Stimulated activated CD4-positive, alpha-beta T cell treated with anti-CD3 and anti-CD28 coated beads, Interleukin-1b, Interleukin-23, amount 100 ng/mL, for 4 hours (primary cell): ENCODE measurements at places on chromosomes 3 and 15.
A peak's percentile ranks its signal among the peaks of the same experiment; 100 is the strongest.

GRCh38 chr3:35200056-35200455 is 439.3 kb upstream of the ARPP21 start:
- no peak for DNase-seq

DNA sequence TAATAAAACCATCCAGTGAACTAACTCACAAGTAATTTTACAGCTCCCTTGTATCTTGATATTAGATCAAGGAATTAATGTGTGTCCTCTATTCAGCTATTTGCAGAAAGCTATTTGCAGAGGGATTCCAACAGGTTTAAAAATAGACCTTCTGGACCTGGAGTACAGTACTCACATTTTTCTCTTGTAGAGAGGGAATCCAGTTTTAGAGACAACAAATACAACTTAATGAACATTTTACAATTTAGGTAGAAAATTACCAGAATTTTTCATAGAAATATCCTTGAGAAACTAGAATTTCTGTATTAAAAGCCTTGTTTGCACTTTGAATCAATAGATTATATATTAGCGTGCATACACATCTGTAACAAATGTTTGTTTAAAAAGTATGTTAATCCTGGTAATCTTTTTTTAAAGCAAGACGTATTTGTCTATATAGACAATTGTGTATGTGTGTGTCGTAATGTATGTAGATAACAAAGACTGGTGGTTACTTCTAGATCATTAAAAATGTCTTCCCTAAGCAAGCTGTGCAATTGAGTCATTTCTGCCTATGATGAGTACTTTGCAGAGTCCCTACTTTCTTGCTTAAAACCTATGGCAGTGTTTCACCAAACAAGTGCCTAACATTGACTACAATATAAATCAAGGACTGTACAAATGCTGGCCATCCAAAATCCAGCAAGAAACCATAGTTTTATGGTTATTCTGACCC is 57.9 kb downstream of the PPP2R3A start:
- no peak for DNase-seq

DNA sequence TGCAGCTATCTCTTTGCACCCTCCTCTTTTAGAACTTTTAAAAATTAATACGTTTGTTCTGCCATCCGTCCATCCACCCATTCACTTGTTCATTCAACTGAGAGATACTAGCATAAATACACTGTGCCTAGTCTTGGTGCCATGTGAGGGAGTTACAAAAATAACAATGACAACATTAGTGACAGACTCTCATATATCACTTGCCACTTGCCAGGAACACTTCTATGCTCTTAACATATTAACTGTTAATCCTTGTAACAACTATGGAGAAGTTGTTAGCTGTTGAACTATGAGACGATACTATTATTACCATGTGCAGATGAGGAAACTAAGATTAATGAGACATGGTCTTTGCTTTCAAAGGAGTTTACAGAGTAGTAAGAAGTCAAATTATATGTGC is 33.6 kb downstream of the RPL39L start:
- no peak for DNase-seq

GRCh38 chr3:12226031-12226430 is 62.8 kb upstream of the PPARG start:
- no peak for DNase-seq

GRCh38 chr3:125083776-125084175 is 28.0 kb upstream of the HEG1 start:
- no peak for DNase-seq

DNA sequence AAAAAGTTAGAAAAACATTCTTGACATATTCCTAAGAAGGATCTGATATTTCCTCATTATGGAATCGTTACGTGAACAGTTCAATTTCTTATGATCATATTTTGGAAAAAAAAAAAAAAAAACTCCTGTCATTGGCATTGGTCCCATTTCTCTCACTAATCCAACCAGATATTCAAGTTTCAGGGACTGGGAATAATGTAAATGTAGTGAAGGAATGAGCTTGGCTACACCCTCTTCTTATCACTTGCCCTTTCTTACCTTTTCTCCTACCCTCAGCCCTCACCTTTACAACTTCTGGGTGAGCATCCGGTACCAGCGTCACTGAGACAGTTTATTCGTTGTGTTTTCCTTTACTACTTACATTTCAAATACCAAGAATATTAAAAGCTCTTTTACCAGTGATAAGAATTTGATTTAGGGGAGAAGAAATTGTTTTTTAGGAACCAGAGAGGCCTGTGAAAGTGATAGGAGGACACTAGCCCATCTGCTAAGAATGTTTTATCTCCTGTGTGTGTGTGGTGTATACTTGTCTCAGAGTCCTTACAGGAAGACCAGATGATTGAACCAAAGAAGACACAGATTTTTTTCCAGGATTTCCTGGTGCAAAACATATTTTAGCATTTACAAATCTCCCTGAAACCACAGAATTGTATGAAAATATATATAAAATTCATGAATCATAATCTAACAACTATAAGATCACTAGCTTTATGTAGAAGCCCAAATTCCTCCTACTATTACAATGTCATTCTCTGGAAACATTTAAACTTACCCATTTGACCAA is 946.7 kb downstream of the ZPLD1 start:
- no peak for DNase-seq

DNA sequence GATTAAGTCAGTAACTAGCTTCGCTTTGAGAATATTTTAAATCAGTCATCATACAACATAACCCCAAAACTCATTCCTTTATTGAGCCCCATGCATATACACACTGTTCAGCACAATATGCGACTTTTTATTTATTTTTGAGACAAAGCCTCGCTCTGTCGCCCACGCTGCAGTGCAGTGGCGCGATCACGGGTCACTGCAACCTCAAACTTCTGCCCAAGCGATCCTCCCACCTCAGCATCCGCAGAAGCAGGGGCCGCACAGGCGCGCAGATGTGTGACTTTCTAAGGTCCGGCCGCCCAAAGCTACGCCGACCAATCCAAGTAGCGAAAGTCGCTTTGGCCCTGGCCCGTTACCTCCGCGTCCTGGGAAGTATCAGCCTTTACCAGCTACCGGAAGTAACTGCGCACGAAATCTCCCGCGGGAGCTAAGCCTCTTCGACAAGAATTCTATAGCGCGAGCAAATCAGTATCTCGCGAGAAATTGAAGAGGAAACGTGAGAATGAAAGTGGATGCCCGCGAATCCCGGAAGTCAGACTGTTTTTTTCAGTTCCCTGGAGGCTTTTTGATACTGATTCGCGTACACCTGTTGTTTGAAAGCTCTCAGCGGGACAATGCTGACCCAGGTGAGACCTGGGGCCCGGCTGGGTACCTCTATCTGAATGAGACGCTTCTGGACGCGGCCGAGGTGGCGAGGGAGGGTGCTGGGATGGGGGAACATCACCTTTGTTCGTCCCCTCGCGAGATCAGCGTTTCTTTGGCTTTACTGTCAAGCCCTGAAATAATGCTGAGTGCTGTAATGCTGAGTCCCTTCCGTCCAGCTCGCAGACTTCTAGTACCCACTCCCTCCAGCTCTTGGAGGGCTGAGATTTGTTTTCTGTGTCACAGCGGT is at the start of the genes DHFR2 and NSUN3:
Gene DHFR2 (minus strand): TSS at position 404 of the 892 bp plus-strand sequence. CDS start 1,405 bp downstream, outside the sequence.
Gene NSUN3 (plus strand): TSS at position 549 of the 892 bp plus-strand sequence. CDS start 66 bp downstream, at position 615.
- peak; percentile 55 for DNase-seq

DNA sequence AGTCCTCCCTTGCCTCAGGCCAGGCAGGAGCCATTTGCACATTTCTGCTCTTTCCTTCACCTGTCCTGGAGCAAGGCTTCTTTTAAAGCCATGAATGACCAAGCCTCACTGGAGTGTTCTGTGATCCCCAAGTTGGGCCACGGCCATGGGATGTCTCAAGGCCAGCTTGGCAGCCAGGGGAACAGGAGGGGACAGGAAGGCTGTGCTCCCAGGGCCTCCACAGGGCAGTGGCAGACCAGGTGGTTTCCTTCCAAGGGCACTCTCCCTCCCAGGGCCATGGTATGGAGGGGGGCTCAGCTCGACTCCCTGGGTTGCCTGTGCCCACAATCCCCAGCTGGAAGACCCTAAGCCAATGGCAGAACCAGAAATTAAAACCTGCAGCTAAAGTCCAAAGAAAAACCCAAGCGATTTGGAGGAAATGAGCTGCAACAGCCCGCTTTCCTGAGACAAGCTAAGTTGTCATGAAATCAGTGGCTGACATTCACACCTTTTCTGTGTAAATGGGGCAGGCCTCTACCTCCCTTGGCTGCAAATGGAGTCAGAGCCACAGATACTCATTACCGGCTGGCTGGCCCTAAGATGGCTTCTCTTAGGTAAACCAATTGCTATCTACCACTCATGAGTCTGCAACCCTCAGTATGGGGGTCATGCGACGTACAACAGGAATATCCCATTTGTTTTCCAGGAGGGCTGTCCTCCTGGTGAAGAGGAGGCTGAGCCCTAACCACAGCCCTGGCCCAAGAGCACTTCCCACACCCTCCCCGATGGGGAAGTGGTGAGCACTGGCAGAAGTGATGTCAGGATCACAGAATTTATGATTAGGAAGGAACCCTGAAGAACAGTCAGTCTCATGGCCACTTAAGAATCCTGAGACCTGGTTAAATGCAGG is 83.3 kb downstream of the SNRK start:
- DNase-seq: no peak
